ENCODE measurements at places on chromosomes 3 and 15.

- no peak for DNase-seq
Observed at GRCh38 chr3:101027286-101027685, 34.1 kb upstream of the ABI3BP start.

DNA sequence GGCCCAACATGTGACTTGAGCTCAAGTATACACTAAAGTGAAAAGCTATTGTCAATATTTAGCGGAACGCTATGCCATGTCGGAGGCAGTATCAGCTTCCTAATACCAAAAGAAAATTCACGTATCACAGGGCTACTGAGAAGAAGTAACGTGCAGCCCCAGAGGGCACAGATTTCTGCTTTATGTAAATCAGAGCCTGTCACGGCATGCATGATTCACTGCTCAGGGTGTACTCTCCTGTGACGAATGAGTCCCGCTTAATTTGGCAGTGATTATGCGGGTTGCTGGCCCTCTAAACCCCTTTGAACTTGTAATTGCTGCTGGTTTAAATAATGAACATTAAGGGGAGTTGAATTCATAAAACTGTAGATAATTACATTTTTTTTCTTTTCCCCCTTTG, 85.3 kb downstream of the MEIS2 start:
- no peak for DNase-seq

- DNase-seq: no peak
Observed at GRCh38 chr3:159146856-159147435, 345.1 kb downstream of the MFSD1 start.

- no peak for DNase-seq
Observed at GRCh38 chr3:58317811-58318210, 11.5 kb downstream of the HTD2 start.

Measured in BJ (cell line).